ENCODE measurements at places on chromosomes 7 and 10.

- DNase-seq = no peak
Observed at GRCh38 chr10:87752566-87752965, 65.5 kb downstream of the ATAD1 start.

DNA sequence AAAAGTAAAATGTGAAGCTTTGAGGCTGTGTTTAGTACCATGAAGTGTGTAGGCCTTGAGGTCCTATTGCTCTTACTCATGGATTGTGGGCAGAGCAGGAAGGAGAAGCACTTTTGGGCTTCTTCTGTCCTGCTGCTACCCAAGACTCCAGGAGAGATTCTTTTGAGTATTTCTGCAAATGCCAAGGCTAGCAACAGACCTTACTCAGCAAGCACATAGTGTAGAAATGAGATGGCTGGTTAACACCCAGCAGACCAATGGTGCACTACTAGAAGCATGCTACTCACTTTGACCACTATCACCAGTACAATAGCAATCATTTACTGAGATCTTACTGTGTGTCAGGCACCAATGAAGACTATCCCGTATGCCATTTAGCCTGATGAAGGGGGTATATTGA is 3.2 kb downstream of the PLPP4 start:
- no peak for DNase-seq

- no peak for DNase-seq
Observed at GRCh38 chr10:100653238-100653956, 92.0 kb upstream of the PAX2 start.

DNA sequence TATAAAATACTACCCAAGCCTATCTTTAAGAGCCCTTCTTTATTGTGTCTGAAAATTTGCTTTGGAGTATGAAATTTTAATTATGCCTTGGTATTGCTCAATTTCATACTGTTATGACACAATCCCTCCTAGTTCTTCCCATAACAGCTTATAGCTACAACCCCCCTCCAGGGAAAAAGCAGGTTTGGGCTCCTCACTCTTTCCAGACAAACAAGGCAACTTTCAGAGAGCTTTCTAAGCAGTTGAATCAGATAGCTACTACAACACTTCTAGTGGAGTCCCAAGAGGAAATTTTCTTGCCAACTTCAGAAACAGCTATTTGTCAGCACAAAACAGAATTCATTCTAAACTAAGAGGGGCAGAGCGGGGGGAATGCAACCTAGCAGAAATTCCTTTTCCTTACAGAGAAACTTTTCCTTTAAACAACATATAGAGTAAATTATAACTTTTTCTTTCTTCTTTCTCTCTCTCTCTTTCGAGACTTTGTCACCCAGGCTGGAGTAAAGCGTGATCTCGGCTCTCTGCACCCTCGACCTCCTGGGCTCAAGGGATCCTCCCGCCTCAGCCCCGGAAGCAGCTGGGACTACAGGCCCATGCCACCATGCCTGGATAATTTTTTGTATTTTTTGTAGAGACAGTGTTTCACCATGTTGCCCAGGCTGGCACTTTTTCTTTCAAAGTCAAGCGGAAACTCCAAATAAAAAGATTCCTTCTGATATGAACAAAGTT is 26.0 kb upstream of the JMJD1C start:
- no peak for DNase-seq

DNA sequence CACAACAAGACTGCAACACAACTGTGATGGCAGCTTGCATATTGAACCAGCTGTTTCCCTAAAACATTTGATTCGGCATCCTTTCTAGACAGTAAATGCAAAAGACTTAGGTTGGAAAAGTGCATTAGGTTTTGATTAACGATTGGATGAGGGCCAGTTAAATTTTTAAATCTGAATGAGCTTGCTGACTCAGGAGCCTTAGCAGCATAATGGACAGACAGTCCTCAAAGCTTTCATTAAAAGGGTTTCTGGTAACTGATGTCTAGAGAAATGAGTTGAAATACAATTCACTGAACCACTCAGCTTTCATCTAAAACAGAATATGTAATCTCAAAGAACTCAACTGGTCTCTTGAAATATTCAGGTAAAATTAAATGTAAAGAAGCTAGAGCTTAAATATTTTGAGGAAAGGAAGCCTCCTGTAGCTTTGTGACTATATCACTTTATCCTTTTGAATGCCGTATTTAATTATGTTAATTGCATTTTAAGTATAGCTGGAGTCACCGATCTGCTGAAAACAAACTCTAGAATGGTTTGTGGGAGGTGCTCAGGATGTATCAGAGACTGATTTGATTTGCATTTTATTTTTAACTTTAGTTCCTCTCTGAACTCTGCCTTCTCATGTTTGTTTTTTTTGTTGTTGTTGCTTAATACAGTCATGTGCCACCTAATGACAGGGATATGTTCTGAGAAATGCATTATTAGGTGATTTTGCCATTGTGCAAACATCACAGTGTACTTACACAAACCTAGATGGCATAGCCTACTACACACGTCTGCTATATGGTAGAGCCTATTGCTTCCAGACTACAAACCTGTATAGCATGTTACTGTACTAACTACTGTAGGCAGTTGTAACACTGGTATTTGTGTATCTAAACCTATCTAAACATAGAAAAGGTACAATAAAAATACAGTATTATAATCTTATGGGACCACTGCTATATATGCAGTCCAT is 29.2 kb upstream of the ATRNL1 start:
- DNase-seq = no peak

DNA sequence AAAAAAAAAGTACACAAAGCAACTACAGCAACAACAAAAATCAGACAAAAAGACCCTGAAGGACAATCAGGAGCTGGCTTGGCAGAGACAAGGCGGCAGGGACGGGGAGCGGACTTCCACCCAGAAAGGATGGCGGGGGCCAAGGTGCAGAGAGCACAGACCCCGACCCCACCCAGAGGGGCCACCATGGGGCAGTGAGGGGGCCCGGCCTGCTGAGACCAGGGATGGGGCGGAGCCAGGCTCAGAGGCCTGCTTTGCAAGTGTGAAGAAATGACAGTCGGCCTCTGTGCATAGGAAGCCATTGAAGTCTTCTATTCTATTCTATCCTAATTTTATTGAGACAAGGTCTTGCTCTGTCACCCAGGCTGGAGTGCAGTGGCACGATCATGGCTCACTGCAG is 82.0 kb downstream of the ELFN1 start:
- DNase-seq = peak; percentile 40

GRCh38 chr7:22563032-22563501 is 63.1 kb upstream of the STEAP1B start:
- DNase-seq = no peak

DNA sequence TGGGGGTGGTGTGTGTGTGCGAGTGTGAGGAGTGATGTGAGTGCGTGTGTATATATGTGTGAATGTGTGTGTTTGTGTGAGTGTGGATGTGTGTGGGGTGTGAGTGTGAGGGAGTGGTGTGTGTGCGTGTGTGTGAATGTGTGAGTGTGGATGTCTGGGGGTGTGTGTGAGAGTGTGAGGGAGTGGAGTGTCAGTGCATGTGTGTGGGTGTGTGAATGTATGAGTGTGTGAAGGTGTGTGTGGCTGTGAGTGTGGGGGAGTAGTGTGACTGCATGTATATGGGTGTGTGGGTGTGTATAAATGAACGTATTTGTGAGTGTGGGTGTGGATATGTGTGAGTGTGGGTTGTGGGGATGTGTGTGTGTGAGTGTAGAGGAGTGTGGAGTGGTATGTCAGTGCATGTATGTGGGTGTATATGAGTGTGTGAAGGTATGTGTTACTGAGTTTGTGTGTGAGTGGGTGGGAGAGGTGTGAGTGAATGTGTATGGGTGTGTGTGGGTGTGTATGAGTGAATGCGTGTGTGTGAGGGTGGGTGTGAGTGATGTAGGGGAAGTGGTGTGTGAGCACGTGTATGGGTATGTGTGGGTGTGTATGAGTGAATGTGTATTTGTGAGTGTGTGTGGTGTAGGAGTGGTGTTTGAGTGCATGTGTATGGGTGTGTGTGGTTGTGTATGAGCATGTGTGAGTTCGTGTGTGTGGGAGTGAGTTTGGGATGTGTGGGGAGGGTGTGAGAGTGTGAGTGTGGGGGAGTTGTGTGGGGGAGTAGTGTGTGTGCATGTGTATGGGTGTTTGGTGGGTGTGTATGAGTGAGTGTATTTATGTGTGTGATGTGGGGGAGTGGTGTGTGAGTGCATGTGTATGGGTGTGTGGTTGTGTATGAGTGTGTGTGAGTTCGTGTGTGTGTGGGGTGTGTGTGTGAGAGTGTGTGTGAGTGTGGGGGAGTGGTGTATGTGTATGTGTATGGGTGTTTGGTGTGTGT is 28.5 kb upstream of the NUB1 start:
- DNase-seq = no peak

DNA sequence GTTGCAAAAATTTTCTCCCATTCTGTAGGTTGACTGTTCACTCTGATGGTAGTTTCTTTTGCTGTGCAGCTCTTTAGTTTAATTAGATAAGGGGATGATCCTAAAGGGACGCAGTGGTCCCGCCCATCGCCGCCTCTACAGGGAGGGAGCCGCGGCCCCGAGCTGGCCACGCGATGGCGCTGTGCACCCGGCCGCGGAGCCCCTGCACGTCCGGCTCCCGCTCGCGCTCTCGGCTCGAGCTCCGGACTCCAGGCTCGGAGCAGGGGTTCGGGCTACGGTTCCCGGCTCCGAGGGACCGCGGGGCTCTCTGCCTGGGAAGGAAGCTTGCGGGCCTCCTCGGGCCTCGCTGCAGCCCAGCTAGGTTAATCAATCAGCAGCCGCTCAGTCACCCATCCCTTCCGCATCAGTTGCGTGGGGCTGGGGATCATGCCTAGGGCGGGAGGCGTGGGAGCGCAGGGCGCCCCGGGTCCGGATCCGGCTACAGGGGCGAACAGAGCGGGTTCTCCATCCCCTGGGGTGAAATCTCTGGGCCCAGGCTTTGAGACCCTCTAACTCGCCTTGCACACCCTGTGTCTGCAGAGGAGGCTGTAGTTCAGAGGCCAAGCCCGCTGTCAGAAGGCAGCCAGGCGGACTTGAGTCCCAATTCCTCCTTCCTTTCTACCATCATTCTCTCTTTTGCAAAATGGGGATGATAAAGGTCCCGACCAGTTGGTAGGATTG is 97.9 kb downstream of the WDR11 start:
- peak; percentile 95 for DNase-seq

- no peak for DNase-seq
Observed at GRCh38 chr10:107899075-107899474, 734.6 kb upstream of the SORCS1 start.

- no peak for DNase-seq
Observed at GRCh38 chr10:104646146-104646545, 5.1 kb downstream of the SORCS3 start.

- peak; percentile 6 for DNase-seq
Observed at GRCh38 chr10:82969405-82969804, 1094.4 kb downstream of the NRG3 start.

GRCh38 chr10:70296406-70296899 is 12.6 kb upstream of the NPFFR1 start:
- no peak for DNase-seq

- no peak for DNase-seq
Observed at GRCh38 chr7:4084271-4084670, 597.8 kb upstream of the FOXK1 start.

GRCh38 chr7:70512761-70513160 is 619.2 kb upstream of the GALNT17 start:
- DNase-seq = no peak

GRCh38 chr10:103554488-103555324 is 61.2 kb downstream of the NEURL1 start:
- DNase-seq = peak; percentile 92

- no peak for DNase-seq
Observed at GRCh38 chr7:130995252-130996081, 261.5 kb upstream of the KLF14 start.

GRCh38 chr7:11737723-11738122 is 94.3 kb downstream of the THSD7A start:
- DNase-seq = no peak

DNA sequence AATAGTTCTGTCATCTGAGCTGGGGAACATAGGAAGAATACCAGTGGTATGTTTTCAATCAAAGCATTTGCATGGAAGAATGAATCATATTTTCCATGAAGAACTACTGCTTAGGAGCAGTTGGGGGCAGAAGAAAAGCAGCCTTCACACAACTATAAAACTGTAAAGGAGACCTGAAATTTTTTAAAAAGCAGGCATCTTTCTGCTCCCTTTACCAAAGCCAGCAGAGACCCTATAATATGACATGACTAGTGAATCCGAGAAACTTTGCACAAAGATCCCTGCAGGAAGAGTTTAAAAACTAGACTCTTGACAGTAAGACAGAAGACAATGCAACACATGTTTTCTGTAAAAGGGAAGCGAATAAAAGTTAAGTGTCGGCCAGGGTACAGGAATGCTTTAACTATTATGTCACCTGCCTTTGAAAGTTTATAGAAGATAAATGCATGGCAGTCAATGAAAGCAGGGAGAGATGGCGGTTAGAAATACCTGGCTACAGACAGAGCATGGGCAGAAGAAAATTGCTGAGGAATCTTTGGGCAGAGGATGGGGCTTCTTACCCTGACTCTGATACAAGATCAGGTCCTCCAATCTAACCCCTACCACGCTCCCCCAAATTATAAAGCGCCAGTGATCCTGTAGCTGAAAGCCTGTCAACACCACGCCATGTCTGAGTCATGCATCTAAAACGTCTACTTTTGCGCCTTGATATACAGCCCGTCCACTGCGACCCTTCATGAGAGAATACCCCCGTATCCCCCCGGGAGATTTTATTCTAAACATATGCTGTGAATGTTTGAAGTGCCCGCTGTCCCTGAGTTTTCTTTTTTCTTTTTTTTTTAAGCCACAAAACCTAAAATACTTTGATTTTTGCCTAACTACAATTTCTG is 93.1 kb downstream of the GLI3 start:
- DNase-seq = no peak

DNA sequence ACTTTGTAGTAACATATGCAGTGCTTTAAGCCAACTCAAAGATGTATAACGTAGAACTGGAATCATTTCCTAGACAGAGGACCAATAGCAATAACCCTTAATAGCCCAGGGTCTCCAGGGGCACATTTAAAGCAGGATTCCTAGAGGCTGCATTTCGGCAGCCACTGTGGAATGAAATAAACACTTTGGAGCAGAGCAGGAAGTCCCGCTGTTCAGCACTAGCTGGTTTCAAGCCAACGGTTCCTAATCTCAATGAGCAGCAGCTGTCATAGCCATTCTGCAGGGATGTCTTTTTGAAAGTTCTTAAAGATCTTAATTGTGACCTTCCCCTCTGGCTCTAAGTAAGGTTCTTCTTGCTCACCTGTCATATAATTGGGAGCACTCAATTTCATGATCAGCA is 18.4 kb upstream of the MACROH2A2 start:
- no peak for DNase-seq

GRCh38 chr7:80881351-80881900 is 37.4 kb downstream of the SEMA3C start:
- DNase-seq = no peak

- DNase-seq = peak; percentile 15
Observed at GRCh38 chr10:81414038-81414437, 461.0 kb upstream of the NRG3 start.

DNA sequence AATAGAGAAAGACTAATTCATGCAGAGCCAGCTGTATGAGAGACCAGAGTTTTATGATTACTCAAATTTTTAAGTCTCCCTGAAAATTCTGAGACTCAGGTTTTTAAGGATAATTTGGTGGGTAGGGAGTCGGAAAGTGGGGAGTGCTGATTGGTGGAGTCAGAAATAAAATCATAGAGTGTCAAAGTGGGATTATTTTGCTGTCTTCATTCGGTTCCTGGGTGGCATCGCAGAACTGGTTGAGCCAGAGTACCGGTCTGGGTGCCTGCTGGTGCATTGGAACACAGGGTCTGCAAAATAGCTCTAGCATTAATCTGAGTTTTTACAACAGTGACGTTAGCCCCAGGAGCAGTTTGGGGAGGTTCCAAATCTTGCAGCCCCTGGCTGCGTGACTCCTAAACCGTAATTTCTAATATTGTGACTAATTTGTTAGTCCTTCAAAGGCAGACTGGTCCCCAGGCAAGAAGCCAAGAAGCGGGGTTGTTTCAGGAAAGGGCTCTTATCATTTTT is 32.4 kb downstream of the GPRIN2 start:
- no peak for DNase-seq

- no peak for DNase-seq
Observed at GRCh38 chr7:36736899-36737211, 12.6 kb upstream of the AOAH start.

Measured in H7 (cell line).